ENCODE measurements at places on chromosomes 1 and 21.

GRCh38 chr1:61936839-61937238 lies 194.6 kb downstream of the PATJ start:
- DNase-seq = no peak

- DNase-seq = no peak
These were observed 35.4 kb downstream of the QSOX1 start for GRCh38 chr1:180190091-180190490.

DNA sequence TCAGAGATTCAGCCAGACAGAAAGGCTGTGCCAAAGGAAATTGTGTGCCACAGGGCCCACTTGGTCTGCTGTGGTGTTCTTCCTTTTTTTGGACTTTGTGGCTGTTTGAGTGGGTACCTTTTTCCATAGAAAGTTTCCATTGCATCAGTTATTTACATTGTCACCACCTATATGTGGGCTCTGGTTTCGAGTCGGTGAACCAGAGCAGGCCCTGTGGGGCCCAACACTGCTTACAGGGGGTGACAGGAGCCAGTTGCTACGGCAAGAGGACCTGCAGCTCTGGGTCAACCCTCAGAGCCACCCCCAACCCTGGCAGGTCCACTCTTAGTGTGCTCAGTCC lies 157.0 kb upstream of the EDN2 start:
- DNase-seq = no peak

GRCh38 chr1:15412843-15413242 lies 3.2 kb downstream of the EFHD2 start:
- no peak for DNase-seq

DNA sequence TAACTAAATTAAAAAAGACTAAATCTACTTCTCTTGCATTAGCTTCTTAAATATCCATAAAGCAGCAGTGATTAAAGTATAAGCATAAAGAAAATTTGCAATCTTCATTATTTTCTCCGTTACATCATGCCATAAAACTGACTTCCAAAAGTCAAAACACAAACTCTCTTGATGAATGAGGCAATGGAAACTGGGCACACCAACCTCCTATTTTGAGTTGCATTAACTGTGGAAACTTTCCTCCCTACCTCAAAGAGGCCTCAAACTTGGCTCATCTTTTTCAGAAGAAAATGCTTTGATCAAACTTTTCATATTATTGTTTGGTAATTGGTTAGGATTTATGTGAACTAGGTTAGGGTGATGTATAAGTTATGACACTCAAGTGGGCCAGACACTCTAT lies 4.1 kb upstream of the BTG3 start:
- DNase-seq = no peak

GRCh38 chr1:209023790-209024189 lies 559.7 kb upstream of the CAMK1G start:
- no peak for DNase-seq

- no peak for DNase-seq
These were observed 1.8 kb downstream of the PTBP2 start for GRCh38 chr1:96723377-96723776.

- DNase-seq = no peak
These were observed at the start of gene GIPC2 for GRCh38 chr1:78045926-78046778. GIPC2 (plus strand) TSS chr1:78045966; CDS start chr1:78046095, 129 bp downstream.

DNA sequence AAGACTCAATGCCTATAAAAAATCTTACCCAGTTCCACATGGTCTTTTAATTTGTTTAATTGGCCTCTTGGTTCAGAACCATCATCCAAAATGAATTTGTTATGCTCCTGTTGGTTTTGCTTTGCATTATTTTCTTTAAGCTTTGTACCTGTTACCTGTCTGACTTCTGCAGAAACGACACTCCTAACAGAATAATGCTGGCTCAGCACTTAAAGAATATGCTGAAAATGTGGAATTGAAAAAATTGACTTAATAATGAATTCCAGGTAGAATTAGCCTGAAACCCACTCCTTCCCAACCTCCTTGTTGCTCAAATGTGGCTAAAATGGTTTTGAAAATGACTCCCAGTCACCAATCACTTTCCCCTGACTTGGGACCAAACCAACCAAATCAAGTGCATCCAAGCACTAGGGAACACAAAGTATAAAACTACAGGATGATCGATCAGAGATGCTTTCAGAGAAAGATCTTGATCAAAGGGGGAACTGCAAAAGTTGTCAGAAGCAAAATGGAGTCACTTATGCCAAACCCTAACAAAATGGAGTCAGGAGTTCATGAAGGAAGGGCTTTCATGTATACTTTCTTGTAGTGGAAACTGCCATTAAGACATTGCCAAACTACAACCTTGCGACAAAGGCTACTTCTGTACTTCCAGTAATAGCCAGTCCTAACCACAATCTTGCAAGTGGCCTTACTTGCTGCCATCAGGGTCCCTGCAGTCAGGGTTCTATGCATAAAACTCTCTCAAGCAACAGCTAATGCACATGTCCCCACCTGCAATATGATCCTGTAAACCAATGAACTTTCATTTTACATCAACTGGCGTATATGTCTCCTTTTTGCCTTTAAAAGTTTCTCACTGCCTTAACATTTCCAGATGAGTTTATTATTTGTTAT lies 5.4 kb downstream of the GBP7 start:
- no peak for DNase-seq

DNA sequence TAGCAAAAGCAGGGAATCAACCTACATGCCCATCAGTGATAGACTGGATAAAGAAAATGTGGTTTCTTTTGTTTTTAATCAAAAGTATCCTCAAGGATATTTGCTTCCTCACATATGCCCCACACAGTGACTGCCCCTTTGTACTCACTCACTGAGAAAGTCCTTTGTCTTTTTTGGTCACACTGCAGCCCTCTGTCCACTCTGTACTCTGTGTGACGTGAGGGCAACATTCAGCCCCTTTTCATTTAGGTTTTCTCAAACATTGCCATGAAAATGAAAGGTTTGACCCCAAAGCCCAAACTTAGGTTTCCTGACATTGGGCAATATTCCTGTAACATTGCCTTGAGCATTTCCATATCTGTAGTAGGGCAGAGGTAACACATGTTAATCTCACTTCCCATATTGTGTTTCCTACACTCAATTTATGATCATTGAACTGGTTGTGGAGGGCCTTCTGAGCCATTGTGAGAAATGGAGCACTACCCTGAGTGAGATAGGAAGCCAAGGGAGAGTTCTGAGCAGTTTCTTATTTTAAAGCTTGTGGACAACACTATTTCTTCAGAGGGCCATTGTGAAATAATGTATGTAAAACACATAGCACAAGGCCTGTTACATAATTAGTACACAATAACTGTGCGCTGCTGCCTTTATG lies 501.9 kb upstream of the C1orf87 start:
- DNase-seq = no peak

- no peak for DNase-seq
These were observed 1143.1 kb downstream of the PLA2G4A start for GRCh38 chr1:187971851-187972250.

DNA sequence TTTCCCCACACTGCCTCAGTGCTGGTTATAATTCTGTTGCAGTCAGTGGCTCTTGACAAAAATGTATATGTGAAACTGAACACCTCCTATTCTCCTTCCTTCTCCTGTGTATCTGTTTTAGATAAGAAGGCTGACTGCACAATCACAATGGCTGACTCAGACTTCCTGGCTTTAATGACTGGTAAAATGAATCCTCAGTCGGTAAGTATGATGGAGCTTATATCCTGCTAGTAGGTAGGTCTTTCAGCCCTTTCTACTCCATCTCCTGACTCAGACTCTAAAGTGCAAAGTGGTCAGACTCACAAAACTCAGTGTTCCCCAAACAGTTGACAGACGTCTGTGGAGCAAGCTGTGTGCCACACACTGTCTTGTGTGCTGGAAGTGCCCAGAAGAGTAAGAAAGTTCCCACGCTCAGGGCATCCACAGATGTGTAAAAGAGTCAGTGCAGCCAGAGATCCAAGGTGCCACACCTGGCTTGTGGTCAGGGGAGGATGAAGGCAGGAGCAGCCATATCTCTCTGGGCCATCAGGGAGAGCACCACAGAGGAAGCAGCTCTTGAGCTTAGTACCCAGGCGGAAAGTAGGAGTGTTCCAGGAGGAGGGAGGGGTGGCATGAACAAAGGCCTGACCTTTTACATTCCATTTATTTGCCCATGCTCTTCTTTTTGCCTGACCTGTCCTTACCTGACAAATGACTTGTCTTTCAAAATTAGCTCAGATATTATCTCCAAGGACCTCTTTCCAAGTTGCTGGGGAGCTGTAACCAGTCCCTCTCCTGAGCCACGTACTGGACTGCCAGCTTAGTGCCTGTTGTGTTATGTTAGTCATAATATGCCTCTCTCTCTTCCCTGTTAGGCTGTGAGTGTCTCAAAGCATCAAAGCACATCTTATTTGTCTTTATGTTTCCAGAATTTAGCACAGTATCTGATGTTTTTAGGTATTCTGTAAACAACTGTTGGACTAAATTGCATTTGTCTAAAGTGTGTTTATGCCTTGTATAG lies 14.0 kb upstream of the PODN start:
- peak; percentile 23 for DNase-seq

DNA sequence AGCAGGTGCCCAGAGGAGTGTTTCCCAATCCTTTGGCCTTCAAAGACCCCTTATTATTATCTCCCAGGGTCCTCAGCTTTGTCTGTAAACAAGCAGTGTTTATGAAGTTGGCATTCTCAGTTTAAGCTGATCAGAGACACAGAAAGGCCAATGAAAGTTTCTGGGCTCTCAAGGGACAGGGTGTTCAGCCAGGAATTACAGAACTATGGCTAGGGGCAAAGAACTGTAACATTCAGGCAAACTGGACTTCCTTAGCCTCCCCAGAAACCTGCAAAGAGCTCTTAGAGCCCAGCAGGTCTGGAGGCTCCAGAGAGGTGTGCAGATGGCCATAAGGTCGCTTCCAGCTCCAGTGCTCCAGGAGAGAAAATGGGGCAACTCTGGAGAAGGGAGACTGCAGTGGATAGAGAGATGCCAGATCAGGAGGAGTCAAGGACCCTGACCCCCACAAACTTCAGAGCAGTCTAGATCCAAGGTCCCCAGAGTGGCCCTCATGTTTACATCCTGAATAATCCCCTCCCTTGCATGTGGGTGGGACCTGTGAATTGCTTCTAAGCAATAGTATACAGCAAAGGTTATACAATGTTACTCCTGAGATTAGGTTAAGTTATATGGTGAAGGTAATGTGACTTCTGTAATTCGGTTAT lies 6.2 kb downstream of the ECHDC2 start:
- no peak for DNase-seq

- no peak for DNase-seq
These were observed 127.5 kb upstream of the SAMSN1 start for GRCh38 chr21:14673649-14674048.

- DNase-seq = no peak
These were observed 9.0 kb downstream of the ZNF697 start for GRCh38 chr1:119639109-119639508.

- no peak for DNase-seq
These were observed 119.7 kb upstream of the C1orf174 start for GRCh38 chr1:4019606-4020331.

DNA sequence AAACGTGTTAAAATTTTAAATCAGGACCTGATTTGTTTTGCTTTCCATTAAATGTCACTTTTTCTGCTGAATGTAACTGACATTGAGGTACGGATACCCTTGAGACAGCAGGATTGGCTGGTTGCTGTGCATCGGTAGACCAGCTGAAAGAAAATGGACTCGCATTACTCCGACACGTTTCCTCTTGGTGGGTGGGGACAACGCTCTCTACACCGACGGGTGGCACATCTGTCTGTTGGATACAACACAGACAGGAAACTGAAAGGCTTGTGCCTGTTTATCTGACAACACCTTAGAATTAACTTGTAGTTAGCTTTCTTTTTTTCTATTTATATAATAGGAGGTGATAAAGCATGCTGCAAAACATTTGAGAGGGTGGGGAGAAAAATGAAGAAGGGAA lies 19.4 kb downstream of the PRPF38A start:
- no peak for DNase-seq

GRCh38 chr1:203026666-203027663 lies 674 bp downstream of the PPFIA4 start:
- no peak for DNase-seq

DNA sequence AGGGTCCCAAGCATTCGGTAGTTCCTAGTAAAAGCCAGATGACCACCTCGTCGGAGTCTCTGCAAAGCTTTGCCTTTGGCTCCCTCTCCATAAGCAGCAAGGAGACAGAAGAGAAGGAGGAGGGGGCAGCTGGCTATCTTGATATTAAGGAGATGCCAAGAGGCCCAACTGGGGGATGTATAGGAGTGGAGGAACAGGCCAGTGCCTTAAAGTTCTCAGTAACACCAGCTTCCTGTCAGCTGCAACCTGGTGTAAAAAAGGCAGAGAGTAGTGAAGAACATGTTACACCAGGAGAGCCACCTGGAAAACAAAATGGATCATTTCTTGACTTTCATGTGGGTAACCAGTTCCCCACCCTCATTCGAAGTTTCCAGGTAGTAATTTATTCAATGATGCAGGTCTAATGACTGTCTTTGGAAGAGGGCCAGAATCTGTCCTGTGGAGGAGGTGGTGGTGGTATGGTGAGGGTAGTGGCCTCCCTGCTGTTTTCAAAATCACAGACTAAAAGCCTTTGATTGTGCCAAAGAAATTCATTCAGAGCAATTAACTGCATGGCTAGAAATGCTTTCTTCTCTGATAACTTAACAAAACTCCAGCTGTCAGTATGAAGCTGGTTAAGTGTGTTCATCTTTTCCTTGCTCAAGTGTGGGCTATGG lies 27.3 kb downstream of the TMEM200B start:
- no peak for DNase-seq

GRCh38 chr1:183023601-183024316 lies 539 bp downstream of the LAMC1 start:
- no peak for DNase-seq

- DNase-seq = no peak
These were observed 360.7 kb downstream of the BRINP3 start for GRCh38 chr1:190116921-190117320.

DNA sequence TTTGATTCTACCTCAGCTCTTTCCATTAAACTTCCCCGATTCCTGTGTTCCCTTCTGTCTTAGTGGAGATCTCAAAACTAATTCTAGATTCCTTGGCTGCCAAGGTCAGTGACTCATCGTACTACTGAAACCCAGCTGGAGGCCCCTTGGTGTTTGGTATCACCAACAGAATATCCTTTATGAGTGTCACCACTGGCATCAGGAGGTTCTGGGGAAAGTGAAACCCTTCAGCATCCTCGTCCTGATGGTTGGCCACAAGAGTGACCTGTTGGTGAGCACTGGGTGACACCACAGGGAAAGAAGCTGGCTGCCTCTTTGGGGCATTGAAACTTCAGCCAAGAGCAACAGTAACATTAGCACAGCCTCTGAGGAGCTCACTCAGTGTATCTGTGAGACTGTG lies 9.6 kb downstream of the RAB42 start:
- peak; percentile 72 for DNase-seq
